Kidney glomerular epithelial cell (primary cell): ENCODE measurements at places on chromosomes 1 and 21.

DNA sequence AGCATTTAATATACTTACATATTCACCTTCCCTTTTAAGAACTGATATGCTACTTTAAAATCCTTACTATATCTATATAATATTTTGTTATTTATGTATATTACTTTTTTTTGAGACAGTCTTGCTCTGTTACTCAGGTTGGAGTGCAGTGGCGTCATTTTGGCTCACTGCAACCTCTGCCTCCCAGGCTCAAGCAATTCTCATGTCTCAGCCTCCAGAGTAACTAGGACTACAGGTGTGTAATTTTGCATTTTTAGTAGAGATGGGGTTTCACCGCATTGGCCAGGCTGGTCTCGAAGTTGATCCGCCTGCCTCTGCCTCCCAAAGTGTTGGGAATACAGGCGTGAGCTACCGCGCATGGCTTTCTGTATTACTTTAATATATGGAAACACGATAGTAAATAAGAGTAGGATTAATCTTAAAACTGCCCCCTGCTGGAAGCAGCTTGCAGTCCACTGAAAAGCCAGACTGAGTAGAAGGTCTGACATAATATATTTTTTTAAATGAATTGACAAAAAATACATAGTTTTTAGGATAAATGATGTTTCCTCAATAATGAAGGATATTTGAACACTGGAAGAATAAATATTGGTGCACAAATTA lies 24.4 kb downstream of the RCAN3 start:
- no peak for DNase-seq

DNA sequence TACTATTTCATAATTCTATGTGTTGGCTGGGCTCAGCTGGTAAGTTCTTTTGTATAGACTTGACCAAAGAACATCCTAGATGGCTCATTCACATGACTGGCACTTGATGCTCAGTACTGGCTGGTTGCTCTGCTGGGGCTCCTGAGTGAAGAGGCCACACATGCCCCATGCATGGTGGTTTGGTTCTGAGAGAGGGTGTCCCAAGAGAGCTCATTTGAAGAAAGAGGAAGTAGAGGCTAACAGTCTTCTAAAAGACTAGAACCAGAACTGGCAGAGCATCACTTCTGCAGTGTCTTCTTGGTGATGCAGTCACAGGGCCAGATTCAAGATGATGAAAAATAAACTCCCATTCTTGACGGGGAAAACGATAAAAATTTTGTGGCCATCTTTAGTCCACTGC lies 5.2 kb upstream of the BACH1 start:
- no peak for DNase-seq

DNA sequence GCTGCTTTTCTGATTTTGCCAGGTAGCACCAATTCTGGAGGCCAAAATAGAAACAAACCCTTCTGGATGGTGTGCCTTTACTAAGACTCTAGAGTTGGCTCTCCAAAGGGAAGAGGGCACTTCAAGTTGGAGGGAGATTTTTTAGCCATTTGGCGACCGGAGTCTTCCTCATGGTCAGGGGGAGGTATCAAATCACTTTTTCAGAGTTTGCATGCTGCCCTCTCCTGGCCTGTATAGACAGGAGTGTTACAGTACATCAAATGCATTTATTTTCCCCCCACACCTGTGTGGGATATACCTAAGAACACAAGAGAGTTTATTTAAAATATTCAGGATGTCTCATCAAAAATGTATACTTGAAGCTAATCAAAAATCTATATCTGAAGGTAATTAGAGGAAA lies 3.2 kb downstream of the GREM2 start:
- DNase-seq, result peak; percentile 13

GRCh38 chr1:247530785-247531184 lies 5.5 kb downstream of the OR2C3 start:
- no peak for DNase-seq

DNA sequence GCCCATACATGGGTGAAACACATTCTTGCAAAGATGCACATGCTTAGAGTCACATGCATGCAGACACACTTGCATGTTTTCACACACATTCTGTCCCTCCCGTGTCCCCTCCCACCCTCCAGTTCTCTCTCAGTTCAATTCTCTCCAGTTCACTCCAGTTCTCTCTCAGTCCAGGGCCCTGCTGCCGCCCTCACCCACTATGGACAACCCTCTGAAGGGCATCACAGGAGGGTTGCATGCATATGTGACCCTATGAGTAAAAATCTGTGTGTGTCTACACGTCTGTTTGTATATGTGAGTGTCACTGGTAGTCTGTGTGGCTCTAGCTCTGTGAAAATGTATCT lies 21.8 kb upstream of the ADGRB2 start:
- DNase-seq, result no peak

DNA sequence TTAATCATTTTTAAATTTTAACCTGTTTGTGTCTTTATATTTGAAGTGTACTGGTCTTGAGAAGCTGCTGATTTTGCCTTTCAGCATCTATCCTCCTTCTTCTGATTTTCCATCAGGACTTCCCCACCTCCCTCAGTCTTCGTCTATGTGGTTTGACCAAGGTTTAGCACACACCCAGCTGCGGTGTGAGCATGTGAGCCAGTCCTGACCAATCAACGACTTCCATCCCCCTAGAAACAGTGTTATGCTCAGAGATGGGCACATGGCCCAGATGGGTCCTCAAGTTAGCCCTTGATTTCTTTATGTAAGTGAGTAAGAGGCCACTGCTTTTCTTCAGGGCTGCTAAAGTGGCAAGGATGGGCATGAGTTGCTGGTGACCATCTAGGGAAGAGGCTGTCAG lies 190.8 kb downstream of the MATN1 start:
- no peak for DNase-seq

DNA sequence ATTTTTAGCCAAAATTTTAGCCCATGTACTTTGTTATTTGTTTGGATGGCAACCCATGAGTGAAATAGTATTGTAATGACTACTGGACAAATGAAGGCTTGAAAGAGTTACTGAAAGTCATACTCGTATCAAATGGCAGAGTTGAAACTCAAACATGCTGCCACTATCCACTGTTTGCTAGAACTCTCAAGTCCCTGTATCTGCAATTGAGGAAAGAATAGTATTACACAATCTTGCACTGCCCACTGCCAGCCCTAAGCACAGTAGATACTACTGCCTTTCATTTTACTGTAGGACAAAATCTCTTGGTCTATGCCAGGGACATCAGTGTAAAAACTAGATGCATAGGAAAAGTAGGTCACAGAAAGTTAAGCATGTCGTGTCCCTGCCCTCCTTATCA lies 581.1 kb upstream of the PLXNA2 start:
- no peak for DNase-seq

DNA sequence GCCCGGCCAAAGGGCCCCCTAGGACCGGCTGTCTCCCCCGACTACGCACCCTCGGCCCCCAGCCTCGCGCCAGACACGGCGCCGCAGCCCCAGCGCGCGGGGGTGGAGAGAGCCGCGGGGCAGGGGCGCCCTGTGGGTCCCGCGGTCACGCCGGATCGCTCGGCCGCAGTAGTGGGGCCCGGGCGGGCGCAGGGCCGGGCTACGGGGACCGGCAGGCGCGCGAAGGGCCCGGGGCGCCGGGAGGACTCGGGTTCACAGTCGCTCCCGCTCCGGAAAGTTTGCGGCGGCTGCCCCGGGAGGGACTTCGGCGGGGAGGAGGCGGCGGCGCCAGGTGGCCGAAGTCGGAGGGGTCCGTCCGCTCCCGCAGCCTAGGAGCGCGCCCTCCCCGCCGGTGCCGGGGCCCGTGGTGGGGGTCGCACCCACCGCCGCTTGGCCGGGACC lies 7.1 kb upstream of the ZNF669 start:
- no peak for DNase-seq

DNA sequence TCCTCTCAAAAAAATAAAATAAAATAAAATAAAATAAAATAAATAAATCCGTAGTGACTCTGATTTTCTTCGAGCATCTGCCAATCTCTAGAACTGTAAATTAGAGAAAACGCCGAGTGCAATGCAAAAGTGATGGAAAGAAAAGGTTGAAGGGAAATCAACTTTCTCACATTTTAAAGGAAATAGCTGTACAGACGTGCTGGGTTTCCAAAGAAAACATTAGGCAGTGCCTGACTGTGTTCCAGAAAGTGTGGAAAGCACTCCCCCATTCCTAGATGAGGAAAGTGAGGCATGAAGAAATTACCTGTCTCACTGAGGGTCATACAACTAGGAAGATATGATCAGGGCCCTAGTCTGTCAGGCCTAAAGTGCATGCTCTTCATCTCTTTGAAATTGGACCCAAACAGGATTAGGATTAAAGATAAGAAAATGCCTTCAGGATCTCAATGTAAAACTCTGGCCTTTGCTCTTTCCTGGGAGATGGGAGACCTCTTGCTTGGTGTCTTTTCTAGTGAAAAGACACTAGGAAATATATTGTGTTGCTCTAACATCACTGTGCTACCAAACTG lies 1.8 kb upstream of the PTPN14 start:
- DNase-seq, result no peak

GRCh38 chr1:201686714-201687455 lies 142.1 kb upstream of the IPO9 start:
- peak; percentile 67 for DNase-seq

DNA sequence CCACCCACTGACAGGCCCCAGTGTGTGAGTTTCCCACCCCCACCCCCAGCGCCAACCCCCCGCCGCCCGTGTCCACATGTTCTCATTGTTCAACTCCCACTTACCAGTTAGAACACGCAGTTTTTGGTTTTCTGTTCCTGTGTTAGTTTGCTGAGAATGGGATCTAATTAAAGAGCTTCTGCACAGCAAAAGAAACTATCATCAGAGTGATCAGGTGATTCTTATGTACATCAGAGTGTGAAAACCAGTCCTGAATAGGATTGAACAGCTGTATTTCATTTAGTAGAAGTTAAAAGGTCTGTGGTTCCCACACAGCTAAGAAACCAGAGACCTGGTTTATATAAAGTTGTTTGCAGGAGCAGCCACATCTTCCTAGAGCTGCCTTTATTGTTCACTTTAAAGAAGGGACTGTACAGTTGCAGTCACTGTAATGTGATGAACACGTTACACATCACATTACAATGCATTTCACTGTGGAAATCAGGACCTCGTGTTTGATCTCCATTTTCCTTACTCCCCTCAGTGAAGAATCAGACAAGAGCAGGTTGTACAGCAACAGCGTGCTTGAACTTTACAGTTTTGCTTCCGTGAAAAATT lies 1.2 kb downstream of the GBP6 start:
- no peak for DNase-seq

DNA sequence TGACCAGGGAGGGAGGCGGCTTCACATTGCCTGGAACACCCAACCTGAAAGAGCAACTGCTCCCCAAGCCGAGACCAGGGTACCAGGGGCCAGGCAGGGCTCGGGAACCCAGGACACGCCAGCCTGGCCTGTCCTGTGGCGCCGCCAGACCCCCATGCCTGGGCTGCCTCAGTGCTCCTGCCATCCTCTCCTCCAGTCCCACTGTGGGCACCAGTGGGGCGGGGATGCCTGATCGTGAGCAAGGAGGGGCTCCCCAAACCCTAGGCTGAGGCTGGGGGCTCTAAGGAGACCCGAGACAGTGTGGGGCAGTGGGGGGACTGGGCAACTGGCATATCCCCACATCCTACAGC lies 45.1 kb downstream of the WNT9A start:
- no peak for DNase-seq

DNA sequence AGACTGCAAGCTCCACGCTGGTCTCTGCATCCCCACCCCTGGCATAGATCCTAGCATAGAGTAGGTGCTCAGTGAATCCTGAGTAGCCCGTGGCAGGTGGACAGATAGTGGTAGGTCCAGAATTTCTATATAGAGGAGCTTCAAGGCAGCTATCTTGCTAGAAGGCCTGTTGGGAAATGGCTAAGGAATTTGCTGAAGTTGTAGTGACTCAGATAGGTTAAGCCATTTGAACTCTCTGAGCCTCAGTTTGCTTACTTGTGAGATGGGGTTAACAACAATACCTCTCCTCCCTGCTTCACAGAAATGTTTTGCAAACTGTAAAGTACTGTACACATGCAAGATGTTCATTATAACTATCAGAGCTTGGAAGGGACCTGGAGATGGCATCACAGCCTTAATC lies 23.4 kb upstream of the EPHB2 start:
- no peak for DNase-seq

- no peak for DNase-seq
These were observed 15.9 kb upstream of the PADI1 start for GRCh38 chr1:17188889-17189631.

- no peak for DNase-seq
These were observed 145.5 kb downstream of the IGSF21 start for GRCh38 chr1:18253093-18253492.

- no peak for DNase-seq
These were observed 8.3 kb downstream of the XCL2 start for GRCh38 chr1:168535536-168535935.

DNA sequence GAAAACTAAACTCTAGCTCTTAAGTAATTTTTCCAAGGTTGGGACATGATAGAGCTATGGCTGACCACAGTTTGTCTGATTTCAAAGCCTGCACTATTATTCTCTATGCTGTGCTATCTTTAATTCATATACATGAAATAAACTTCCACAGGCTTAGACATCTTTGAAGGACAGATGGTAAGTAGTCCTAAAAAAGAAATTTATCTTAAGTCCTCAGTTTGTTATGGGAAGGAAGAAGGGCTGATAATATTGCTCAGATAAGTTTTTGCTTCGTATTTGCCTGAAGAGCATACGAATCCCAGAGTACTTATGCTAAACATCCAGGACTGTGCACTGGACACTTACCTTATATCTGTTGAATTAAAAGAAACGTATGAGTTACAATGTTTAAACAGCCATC lies 39.6 kb downstream of the VCAM1 start:
- no peak for DNase-seq
